M059J (cell line): ENCODE measurements at places on chromosomes 7 and 10. TPM values are rescaled to one million over a fixed set of nuclear protein-coding genes. Genes with fewer than 3 reads are reported as not detected.

ATRNL1 gene
- total RNA-seq = 5.4 and 6.1 TPM in 2 replicates

DNA sequence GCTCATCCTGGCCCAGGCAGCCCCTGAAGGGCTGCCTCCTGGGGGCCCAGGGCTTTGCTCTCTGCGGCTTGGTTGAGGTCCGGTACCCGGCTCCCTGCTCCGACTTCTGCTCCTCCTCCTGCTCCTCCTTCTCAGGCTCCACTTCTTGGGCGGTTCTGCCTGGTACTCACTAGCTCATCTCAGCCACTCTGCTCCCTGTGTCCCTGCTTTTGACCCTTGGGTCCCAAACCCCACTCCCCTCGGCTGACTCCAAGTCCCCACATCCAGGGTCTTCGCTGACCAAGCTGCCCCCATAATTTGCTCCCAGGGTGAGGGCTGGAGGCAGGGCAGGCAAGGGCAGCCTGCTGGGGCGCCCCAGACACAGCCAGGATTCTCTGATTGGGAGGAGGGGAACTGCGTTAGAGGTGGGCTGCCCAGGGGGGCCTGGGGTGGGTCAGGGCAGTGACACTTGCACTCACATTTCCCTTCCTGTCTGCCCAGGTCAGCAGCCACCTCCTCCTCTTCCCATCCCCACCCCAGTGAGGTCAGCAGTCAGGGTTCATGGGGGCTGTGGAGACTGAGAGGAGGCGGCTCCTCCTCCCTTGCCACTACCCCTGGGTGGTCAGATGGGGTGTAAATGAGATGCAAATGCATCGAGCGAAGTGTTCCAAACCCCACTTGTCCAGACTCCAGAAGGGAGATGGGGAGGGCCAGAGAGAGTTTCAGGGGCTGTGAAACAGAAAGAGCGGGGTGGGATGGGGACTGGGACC is 2.2 kb downstream of the SMARCD3 start:
- no peak for DNase-seq

GRCh38 chr7:116224492-116225098 is 14.3 kb downstream of the TES start:
- no peak for DNase-seq

- DNase-seq = no peak
Measured at GRCh38 chr7:8413600-8413999, 19.8 kb upstream of the NXPH1 start.

PTPRE gene
- total RNA-seq = 3.7 and 6.4 TPM in 2 replicates

GRCh38 chr10:12482587-12482986 is 133.2 kb downstream of the CAMK1D start:
- no peak for DNase-seq

DNA sequence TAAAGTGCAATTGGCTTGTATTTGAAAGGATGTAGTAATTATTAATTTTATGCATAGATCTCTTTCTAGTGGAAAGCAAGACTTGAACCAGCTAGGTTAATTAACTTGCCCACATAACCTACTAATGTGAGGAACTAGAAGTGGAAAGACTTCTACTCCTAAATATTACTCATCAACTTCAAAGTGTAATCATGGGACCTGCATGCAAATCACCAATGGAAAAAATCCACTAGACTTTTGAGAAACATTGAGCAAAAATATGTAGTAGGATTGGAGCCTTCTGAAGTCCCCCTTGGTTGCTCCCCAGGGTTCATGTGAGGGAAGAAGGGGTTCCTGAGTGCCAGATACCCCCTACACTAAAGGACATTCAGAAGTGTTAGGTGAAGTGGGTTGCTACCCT is 240.2 kb downstream of the PTEN start:
- no peak for DNase-seq
